Activated naive CD4-positive, alpha-beta T cell (primary cell): ENCODE measurements at places on chromosomes 4 and X.

GRCh38 chr4:147354237-147354636 lies 126.7 kb upstream of the EDNRA start:
- DNase-seq, result no peak

DNA sequence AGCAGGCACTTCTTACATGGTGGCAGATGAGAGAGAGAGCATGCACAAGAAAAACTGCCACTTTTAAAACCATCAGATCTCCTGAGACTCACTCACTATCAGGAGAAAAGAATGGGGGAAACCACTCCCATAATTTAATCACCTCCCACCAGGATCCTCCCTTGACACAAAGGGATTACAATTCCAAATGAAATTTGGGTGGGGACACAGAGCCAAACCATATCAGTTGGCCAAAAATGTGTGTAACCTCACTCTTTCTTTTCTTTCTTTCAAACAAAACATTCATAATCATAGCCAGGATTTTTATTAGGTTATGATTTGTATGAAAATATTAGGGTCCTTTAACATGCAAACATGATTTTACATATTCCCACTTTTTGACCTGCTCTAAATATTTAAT lies 222.1 kb downstream of the PCDH18 start:
- DNase-seq, result no peak

DNA sequence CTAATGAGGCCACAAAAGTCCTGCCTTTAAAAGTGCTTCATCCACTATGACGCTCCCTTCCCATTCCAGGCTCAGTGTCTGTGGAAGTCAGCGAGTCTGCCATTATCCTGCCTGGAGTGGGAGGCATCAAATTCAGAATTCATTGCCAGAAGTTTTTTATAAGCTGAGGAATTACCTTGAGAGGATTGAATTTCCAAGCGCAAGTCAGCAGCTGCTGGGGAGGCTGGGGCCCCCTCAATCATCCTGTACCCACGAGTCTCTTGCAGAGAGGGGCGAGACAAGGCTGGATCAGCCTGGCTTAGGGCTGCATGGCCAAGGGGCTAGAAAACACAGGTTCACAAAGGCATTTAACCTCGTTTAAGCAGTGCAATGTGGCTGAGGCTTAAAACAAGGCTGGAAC lies 170.5 kb upstream of the NOCT start:
- no peak for DNase-seq

DNA sequence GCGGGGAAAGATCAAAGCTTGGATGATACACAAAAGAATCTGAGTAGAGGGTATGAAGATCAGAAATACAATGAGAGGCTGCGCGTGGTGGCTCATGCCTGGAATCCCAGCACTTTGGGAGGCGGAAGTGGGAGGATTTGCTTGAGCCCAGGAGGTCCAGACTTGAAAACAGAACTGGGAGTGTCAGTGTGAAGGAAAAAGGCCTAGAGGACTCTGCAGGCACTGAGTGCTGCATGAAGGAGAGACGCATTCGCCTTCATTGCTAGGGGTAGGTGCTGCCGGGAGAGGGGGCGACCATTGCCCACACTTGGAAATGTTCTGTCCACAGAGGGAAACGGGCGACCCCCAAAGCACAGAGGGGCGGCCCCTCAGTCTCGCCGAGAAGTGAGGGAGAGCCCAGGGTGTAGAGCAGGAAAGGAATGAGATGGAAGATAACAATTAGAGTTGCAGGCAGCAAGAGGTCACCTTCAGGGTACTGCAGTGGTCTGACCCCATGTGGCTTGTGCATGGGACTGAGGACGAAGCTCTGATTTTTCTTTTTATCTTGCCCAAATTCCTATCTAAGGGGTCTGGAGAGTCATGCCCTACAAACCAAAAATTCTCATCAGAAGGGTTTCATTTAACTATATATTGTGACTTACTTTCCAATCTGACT lies 31.8 kb upstream of the ARSD start:
- DNase-seq, result no peak

GRCh38 chr4:138063581-138063980 lies 178.6 kb downstream of the SLC7A11 start:
- no peak for DNase-seq

DNA sequence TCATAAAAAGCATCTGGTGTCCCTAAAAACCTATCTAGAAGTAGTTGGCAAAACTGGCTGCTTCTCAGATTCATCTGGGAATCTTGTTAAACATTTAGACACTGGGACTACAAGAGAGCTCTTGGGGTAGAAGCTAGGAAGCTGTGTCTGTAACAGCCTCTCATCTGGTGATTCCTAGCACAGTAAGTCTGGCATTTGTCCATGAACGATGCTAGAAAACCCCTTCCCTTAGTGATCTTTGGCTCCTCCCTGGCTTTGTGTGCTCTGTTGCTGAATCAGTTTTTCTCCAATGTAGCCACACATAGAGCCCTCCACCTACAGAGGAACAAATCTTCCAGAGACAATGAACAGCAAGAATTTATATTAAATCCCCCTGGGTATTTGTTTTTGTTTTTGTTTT lies 951.7 kb upstream of the LCORL start:
- DNase-seq, result no peak

GRCh38 chr4:174177536-174177935 lies 105.9 kb downstream of the FBXO8 start:
- no peak for DNase-seq

DNA sequence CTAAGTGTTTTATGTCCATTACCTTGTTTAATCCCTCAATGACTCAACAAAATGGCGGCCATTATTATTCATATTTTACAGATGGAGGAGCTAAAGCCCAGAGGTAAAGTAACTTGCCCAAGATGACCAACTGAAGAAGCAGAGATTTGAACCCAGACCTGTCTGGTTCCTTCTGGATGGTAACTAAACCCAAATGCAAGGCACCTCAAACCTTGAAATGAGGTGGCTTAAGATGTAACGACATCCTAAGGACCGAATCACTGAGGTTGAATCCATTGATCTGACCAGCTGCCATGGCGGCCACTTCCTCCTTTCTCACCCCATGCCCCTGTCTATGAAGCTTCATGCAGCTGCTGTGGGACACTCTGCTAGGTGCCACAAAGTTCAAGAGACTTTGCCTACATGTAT lies 932 bp downstream of the TLR10 start:
- no peak for DNase-seq

DNA sequence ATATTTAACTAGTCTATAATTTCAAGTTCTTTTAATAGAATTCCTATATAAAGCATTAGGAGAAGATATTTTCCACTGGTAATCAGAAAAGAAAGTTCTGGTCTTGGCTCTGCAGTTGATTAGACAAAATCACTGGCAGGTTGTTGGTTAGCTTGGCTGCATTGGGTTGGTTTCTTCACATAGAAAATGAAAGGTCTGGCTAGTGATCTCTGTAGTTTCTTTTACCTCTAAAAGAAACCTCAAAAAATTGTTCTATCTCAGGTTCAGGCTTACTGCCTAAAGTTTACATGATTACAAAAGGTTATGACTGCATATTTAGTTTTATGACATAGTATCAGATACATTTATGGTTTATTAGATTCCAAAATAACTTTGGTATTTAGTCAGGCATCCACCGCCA lies 95.8 kb upstream of the NAP1L5 start:
- DNase-seq, result no peak

DNA sequence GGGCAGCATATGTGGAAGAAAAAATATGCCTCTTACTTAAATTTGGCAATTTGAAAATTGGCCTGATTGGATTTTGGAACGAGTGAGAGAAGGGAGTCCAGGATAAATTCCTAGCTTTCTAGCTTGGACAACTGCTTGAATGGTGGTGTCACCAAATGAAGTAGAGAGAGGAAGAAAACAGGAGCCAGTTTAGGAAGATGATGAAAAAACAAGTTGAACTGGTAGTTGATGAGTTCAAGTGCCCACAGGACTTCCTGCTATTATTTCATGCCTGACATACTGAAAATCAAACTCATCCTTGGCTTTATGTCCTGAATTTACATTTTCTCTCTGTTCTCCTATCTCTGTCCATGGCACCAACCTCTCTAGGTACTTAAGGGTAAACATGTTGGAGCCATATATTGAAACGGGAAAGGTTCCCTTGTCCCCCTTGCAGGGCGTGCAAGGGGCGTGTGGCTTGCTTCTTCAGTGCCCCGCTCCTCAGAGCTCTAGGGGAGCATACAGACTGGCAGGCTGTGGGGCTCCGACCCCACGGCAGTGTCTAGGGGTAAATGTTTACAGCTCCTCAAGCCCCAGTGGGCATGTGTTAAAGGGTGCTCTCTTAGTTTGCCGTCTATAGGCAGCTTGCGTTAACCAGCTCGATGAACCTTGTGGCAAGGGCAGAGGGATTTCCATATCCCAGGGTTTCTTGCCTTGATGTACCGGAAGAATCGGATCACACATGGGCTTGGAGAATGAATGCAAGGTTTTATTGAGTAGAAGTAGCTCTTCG lies 250.7 kb upstream of the PGRMC2 start:
- DNase-seq, result no peak

- DNase-seq, result no peak
These were observed 91.4 kb downstream of the BCOR start for GRCh38 chrX:40006106-40007017.

- DNase-seq, result no peak
These were observed 404.1 kb downstream of the GPM6A start for GRCh38 chr4:175407926-175408325.

DNA sequence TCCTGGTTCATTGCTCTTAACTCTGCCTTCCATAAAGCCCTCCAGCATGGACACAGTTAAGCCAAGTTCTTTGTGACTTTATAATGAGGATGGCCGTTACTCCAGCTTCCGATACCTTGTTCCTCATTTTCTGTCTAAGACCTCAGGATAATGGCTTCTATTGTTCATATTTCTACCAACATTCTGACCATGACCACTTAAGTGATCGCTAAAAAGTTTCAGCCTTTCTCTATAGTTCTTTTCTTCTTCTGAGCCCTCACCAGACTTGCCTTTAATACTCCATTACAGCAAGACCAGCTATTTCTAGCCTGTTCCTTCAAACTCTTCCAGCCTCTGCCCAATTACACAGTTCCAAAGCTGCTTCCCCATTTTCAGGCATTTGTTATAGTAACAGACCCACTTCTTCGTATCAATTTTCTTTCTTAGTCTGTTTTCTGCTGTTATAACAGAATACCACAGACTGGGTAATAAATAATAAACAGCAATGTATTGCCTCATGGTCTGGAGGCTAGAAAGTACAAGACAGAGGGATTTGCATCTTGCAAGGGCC lies 12.3 kb downstream of the RNF175 start:
- DNase-seq, result no peak

GRCh38 chr4:168836490-168836889 lies 173.6 kb downstream of the CBR4 start:
- no peak for DNase-seq

- DNase-seq, result no peak
These were observed 1015.1 kb downstream of the RPA4 start for GRCh38 chrX:97898798-97899197.

DNA sequence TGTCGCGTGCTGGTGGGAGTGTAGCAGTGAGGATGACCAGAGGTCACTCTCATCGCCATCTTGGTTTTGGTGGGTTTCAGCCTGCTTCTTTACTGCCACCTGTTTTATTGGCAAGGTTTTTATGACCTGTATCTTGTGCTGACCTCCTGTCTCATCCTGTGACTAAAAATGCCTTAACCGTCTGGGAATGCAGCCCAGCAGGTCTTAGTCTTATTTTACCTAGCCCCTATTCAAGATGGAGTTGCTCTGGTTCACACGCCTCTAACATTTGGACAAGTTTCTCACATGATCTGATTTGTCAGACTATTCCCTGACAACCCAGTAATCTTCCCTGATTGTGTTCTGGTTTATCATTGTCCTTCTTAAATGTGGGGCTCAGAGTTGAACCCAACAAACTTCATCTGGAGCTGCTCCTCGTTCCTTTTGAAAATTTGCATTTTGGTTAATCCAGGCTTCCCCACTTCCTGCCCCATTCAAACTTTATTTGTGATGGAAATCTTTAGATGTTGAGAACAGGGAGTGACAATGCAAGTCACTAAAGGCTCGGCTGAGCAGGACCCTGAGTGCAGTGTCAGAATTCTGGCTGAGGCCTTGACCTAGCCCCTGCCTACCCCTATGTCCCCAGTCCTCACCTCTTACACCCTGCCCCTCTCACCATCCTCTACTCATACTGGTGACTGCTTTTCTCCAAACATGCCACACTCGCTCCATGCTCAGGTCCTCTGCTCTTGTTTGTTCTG lies 226.8 kb downstream of the STIM2 start:
- no peak for DNase-seq

DNA sequence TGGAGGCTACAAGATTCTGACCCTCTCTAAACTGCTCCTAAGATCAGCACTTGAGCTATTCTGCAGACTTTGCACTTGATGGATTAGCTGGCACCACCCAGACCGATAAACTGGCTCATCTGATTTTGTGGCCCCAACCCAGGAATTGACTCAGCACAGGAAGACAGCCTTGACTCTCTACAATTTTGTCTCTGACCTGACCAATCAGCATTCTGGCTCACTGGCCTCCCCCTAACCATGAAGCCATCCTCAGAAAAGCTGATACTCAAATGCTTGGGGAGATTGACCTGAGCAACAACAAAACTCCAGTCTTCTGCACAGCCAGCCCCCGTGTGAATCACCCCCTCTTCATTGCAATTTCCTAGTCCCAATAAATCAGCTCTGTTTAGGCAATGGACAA lies 195.4 kb upstream of the PPP1R2C start:
- no peak for DNase-seq

- DNase-seq, result no peak
These were observed 263.6 kb downstream of the DCTD start for GRCh38 chr4:182653596-182653995.

DNA sequence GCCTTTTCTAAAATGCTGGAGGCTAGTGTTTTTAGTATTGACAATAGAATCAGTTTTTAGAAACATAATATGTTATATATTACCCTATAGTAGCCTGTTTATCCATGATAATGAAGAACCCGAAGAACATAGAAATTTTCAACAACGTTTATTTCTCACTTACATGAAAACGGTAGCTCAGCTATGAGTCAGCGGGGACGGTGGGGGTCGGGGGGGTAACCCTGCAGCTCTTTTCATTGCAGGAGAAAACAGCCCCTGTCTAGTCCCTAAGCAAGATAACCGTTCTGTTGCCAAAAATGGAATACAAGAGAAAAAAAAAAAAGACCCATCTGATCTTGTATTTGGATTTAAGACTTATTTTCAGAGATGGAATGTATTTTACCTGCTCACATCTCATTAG lies 1758.4 kb upstream of the AGA start:
- DNase-seq, result no peak

DNA sequence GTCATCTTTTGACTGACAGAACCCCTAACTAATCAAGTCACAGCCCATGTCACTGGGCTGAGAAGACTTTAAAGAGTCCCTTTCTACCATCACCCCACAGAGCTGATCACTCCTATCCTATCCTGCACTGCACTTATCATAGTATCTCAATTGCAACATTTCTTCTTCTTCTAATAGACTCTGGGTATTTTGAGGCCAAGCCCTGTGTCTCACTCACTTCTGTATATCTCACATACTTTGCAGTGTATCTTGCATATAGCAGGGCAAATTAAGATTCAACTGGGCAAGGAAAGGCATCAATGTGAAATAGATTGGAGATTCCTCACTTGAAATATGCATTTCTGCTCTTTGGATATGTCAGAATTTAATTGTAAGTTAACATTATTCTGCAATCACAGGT lies 531.5 kb upstream of the SLIT2 start:
- DNase-seq, result no peak

- DNase-seq, result no peak
These were observed 454.7 kb downstream of the PPP4R3C start for GRCh38 chrX:27008486-27008885.

- DNase-seq, result no peak
These were observed 63.8 kb downstream of the PRDM5 start for GRCh38 chr4:120858776-120859175.
